ENCODE measurements at places on chromosomes 5 and 9.

DNA sequence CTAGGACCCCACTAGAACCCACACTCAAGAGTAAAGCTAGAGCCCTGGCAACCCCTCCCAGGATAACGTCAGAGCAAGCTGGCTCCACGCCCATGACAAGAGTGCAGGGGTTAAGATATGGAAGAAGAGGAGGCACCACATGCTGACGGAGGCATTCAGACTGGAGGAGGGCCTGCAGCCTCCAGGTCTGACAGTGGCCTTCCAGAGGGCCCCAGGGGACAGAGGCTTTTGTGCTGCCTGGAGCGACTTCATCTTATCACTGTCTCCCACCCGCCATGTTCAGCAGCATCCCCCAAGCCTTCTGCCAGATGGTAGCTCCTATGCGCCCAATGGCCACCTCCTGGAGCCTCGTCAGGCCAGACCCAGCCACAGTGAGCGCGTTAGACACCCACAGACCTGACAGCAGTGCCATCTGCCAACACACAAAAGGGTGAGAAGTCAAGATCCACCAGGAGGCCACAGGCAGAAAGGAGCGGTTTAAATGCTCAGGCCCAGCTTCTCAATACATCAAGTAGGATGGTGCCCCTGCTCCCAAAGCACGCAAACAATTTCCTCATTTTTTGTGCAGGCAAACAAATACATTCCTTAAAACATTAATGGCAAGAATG, 65.8 kb downstream of the C5orf15 start:
- peak; percentile 32 for DNase-seq

- DNase-seq, result no peak
These were observed 54.6 kb downstream of the AHRR start for GRCh38 chr5:375921-376798.

GRCh38 chr9:16352791-16353401, 517.6 kb downstream of the BNC2 start:
- DNase-seq, result no peak

- no peak for DNase-seq
These were observed 75.5 kb upstream of the ELL2 start for GRCh38 chr5:96037128-96037527.

DNA sequence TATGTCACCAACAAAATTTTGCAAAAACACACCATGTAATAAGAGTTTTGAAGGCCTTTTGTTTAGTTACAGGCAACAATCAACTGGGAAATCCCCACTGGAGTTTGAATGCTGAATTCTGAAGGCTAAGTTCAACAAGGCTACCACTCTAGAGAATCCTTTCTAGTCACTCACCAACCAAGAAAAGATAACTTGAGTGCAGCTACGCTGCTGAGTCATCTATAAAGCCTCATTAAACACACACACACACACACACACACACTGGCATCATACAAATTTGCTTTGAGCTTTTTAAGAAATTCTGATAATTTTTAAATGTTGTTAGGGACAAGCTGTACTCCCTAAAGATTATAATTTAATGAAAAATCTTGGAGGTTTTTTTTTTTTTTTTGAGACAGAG, 219.6 kb downstream of the DENND1A start:
- no peak for DNase-seq

- no peak for DNase-seq
These were observed 919.0 kb downstream of the TAF11L14 start for GRCh38 chr5:18553269-18553668.

GRCh38 chr5:145912019-145912418, 24.4 kb upstream of the SH3RF2 start:
- DNase-seq, result no peak

DNA sequence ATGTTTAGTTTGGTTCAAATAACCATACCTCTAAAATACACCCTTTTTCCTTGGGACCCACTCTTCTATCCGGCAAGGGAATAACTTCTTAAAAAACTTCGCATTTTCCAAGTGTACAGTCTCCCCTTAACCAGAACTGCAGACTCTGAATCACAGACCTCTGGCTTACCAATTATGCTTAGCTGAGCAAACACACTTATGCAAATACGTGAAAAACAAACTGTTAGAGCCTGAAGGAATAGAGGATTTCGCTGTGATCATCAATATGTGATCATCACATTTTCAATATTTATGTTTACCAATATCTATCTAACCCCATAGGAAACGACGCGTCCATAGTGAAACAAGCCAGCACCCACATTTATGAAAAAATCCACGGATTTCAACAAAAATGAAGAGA, 1.3 kb downstream of the LPAR1 start:
- no peak for DNase-seq

- no peak for DNase-seq
These were observed 511 bp upstream of the WDR41 start for GRCh38 chr5:77492653-77493000.

- DNase-seq, result no peak
These were observed 7.0 kb upstream of the GDNF start for GRCh38 chr5:37846786-37847310.

GRCh38 chr9:107711542-107711941, 222.0 kb upstream of the KLF4 start:
- DNase-seq, result peak; percentile 67

- DNase-seq, result no peak
These were observed 49.1 kb downstream of the NDST1 start for GRCh38 chr5:150556859-150557508.

- no peak for DNase-seq
These were observed 232.1 kb upstream of the PIK3R1 start for GRCh38 chr5:67983251-67984110.

DNA sequence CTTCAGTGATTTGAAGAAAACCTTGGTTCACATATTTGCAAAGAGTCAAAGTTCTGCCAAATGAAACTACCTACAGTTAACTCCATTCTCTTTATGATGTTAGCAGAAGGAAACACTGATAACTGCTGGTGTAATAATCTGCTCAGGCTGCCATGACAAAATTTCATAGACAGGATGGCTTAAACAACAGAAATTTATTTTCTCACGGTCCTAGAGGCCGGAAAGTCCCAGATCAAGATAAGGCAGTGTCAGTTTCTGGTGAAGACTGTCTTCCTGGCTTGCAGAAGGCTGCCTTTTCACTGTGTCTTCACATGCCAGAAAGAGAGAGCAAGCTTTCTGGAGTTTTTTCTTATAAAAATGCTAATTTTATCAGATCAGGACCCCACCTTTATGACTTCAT, 102.4 kb upstream of the PARP8 start:
- DNase-seq, result no peak

- no peak for DNase-seq
These were observed 77.3 kb downstream of the UBE2QL1 start for GRCh38 chr5:6525910-6526309.

GRCh38 chr5:111237470-111237869, 13.3 kb downstream of the CAMK4 start:
- DNase-seq, result no peak

- no peak for DNase-seq
These were observed 7.4 kb upstream of the ENTPD8 start for GRCh38 chr9:137448602-137448962.

DNA sequence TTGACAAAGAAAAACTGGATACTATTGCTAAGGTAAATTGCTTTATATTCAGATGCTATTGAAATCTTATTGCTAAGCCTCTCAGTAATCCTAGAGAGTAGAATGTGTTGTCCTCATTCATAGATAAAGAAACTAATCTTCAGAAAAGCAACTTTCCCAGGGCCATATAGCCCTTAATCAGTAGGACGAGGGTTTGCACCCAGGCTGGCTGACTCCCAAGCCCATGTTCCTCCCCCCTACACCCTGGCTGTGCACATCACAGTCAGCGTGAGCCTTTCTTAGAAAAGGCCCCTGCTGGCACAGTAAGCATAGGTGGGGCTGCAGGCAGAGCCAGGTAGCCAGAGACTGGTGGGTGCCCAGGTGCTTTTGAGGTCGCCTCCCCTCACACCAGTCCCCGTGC, 15.8 kb upstream of the GLIPR2 start:
- no peak for DNase-seq

GRCh38 chr5:9739135-9739534, 109.0 kb upstream of the TAS2R1 start:
- DNase-seq, result no peak

DNA sequence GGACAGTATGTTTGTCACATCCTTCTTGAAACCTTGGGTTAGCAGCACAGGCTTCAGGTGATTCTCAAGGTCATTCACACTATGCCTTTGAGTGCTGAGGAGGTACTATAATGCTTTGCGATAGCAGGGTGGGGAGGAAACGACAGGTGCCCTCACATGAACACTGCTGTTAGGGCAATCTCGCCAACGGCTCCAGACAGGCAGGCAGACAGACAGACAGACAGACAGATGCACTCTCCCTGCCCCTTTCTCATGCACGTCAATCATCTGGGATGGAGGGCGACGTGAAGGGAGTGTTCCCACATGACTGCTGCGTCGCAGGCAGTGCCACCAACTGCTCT, 82.9 kb downstream of the RAPGEF1 start:
- no peak for DNase-seq

- DNase-seq, result peak; percentile 25
These were observed 47.4 kb upstream of the BARX1 start for GRCh38 chr9:94002316-94003140.

DNA sequence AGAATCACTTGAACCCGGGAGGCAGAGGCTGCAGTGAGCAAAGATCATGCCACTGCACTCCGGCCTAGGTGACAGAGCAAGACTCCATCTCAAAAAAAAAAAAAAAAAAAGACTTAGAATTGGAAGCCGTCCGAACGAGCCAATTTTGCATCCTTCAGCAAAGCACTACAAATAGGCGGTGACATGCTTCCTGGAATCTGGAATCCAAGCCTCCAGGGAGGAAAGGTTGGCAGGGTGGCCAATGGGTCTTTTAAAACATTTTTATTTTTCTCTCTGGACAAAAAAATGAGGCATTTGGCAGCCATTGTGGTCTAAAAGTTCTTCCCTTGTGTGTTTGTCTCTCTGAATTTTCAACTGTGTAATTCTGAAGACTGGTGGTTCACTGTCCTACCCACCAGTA, 26.4 kb downstream of the GGTA1 start:
- no peak for DNase-seq

DNA sequence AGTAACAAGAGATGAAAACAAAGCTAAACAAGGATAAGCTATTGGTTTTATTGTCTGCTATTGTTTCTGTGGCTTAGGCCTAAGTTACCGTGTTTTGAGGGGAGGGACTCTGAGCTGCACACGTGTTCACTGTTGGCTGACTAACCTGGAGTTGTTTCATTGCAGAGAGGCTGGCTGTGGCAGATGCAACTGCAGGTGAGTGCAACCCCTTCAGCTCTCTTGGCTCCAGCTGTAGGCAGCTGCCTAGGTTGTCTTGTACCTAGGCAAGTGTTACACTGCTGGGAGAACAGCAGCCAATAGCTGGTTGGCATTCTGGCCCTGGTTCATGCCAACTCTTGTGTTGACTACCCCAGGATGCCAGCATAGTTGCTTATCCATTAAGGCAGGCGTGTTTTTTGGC, 17.6 kb upstream of the MATR3 start:
- no peak for DNase-seq

- no peak for DNase-seq
These were observed 82.2 kb upstream of the TLE1 start for GRCh38 chr9:81771571-81771970.

DNA sequence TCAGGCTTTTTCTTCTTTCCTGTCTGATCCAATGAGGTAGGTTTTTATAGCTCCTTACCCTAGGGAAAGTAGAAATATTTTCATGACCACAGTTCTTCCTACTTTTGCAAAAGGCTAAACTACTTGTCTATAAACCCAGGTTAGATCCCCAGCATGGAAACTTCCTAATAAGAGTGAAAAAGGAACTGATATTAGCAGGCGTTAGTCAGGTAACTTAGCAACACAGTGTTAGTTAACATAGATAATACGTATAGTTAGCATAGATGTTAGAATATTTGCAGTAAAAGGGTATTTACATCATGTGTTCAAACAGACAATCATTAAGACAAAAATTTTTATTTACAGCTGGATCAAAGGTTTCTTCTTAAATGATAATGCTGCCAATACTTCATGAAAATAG, 162.9 kb upstream of the DAB2 start:
- DNase-seq, result no peak

DNA sequence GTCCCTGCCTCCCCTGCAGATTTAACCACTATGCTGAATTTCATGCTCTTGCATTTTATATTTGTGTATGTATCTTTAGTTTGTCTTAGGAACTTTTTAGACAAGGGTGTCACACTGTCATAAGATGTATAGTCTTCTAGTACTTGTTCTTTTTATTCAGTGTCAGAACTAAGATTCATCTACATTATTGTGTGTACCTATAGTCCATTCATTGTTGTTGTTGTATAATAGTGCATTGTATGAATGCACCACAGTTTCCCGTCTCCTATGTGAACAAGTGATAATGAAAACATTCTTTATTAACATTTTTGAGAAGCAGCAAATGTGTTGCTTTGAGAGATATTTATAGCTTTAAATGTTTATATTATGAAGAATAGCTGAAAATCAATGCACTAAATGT, 45.9 kb downstream of the SFXN1 start:
- no peak for DNase-seq

GRCh38 chr9:77769246-77769645, 121.1 kb upstream of the GNA14 start:
- no peak for DNase-seq

- DNase-seq, result no peak
These were observed 14.6 kb downstream of the ADAMTS16 start for GRCh38 chr5:5154733-5155132.

GRCh38 chr9:128723352-128723865, 518 bp downstream of the ZDHHC12 start:
- DNase-seq, result no peak

GRCh38 chr5:59559847-59560246, 333.7 kb downstream of the PDE4D start:
- DNase-seq, result no peak

DNA sequence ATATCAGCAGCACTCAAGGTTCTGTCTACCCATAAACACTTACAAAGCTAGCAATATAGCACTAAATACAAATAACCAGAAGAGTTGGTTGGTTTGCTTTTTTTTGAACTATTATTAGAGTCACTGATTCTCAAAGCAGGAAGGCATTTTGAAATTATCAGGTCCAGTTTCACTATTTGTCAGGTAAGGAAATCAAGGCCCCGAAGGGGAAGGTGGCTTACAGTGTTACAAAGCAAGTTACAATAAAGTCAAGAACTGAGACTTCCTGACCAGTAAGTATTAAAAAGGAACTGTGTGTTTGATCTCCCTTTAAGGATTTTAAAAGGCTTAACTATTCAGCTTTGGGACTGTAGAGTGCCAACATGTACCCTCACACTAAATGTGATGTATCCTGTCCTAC, 10.8 kb downstream of the C5orf15 start:
- DNase-seq, result no peak

DNA sequence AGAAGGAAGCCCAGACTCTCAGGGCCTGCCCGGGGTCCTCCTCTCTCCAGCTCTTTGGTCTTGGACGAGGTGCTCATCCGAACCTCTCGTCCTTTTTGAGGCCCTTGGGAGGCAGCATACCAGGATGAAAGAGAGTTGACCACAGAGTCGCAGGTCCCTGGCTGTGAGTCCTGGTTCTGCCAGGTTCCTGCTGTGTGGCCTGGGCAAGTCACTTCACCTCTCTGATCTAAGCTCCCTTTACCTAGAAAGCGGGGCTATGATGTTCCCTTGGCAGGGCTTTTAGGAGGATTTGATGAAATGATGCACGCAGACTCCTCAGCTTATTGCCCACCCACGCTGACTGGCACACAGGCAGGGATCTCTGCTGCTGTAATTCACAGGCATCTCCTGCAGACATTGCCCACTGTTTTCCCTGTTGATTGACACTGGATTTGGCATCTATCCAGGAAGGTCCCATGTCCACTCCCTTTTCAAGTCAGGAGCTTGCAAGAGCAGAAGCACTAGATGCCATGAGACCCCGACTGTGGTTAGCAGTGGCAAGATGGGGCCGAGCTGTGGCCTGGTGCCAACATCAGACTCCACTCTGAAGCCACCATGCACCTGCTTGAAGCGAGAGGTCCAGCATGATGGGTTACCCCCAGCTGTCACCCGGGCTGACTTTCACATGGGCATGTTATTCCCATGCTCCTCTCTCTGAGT, 71.5 kb downstream of the MACROH2A1 start:
- no peak for DNase-seq
